Urothelium cell line (cell line): ENCODE measurements at places on chromosomes 2 and 18.

DNA sequence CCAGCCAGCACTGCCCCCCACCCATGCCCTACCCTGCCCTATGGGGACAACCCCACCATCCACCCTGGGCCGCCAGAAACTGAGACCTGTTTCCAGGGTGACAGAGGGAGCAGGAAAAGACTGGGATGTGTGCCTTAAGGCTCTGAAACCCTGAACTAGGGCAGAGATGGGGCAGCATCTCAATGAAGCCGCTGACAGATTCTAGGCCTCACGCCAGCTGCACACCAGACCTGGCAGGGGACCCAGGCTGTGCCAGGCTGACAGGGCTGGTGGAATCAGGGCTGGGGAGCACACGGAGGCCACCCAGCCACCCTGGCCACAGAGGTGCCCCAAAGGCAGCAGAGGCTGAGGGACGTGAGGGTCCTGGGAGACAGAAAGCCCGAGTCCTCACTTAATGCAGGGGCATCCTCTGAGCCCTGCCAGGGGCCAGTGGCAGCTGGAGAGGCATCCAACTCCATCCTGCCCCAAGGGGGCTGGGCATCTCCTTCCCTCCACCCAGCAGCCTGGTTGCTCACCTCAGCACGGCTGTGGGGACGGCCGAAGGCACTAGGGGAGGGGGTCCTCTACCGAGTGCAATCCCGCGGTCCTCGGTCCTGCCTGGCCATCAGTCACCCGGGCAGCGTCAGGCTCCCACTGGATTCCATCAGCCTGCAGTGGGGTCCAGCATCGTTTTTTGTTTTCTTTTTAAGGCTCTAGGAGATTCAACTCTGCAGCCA lies 169.2 kb downstream of the ZFP36L2 start:
- peak; percentile 64 for DNase-seq

GRCh38 chr18:46247942-46248341 lies 143.8 kb downstream of the HAUS1 start:
- DNase-seq: no peak

GRCh38 chr2:207662203-207662602 lies 37.0 kb upstream of the METTL21A start:
- no peak for DNase-seq

DNA sequence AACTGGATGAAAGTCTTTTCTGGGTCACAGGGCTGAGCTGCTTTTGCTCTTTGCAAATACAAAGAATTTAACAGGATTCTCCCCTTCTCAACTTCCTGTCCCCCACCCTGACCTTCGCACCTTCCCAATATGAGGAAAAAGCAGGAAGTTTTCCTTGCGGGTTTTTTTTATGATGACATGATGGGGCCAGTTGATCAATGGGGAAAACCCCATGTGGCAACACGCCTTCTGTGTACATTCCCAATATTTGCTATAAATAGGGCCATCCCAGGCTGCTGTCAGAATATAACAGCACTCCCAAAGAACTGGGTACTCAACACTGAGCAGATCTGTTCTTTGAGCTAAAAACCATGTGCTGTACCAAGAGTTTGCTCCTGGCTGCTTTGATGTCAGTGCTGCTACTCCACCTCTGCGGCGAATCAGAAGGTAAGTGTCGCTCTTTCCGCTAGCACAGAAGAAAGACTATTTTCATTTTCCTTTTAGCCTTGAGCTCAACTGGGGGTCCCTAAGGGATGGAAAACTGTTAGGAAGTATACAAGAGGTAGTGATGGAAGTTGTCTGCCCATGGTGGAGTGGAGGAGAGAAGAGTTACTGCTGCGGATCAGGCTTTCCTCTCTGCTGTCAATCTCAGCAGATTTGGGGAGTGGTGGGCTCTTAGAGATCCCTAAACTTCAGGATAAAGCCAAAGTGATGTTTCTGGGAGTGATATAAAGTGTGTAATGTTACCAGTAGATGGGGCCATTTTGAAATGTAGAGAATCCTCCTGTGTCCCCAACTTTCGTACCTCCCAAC lies at the start of gene CCL20:
Gene CCL20 (plus strand): TSS at position 281 of the 792 bp plus-strand sequence. CDS start 70 bp downstream, at position 351.
- no peak for DNase-seq

DNA sequence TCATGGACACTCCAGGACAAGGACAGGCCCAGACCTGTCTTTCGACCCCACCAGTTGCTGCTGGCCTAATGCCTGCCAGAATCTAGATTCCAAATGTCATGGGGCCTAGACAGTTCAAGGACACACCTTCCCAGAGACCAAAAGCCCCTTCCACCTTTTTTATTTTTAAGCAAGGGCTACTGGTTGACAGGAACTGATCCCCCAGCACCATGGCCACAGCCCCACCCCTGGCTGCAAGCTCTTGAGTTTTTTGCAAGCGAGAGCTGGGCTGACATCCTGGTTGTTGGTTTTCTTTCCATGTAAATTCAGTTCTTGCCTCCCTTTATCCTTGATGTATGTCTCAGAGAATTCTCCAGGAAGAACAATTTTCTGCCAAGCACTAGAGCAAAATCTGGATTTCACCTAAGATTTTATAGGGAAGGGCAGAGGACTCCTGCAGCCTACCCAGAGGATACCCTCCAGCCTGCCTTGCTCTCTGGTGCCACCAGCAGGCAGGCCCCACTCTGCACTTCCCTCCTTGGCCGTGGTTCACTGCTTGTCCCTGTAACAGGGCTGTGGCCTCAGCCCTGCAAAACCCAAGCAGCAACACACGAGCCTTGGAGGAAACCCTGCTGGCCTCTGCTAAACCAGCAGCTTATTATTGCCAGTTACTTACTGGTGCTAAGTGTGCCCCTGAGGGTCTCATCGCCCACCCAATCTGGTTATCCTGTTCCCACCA lies 97.7 kb downstream of the TWIST2 start:
- no peak for DNase-seq

DNA sequence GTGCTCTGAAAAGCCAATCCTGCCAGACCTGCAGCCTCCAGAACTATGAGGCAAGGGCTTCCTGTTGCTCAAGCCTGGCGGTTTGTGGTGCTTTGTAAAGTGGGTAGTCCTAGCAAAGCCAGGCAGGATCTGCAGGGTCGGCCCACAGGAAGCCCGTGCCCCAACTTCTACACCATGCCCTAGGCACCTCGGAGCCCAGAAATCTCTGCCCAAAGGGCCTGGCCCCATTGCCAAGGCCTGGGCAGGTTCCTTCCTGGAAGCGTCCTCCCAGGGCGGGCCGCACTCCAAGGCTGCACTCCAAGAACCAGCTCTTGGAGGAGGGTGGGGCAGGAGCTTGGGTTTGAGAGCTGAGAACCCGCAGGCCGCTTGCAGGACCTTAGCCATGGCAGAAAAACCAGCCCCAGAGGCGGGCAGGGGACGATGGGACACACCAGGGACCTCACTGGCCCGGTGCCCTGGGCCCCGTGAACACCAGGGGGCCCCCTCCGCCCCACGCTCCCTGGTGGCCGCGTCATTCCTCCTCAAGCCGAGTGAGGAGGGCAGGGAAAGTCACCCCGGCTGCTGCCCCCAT lies 37.2 kb upstream of the ID2 start:
- no peak for DNase-seq

- DNase-seq: no peak
These were observed 31.0 kb downstream of the COL4A4 start for GRCh38 chr2:227132986-227133385.
